ENCODE measurements at places on chromosomes 7 and 10.

- no peak for DNase-seq
These were observed 18.7 kb downstream of the TACR2 start for GRCh38 chr10:69397972-69398371.

GRCh38 chr7:1973321-1974251 is 259.2 kb downstream of the MAD1L1 start:
- DNase-seq: no peak

DNA sequence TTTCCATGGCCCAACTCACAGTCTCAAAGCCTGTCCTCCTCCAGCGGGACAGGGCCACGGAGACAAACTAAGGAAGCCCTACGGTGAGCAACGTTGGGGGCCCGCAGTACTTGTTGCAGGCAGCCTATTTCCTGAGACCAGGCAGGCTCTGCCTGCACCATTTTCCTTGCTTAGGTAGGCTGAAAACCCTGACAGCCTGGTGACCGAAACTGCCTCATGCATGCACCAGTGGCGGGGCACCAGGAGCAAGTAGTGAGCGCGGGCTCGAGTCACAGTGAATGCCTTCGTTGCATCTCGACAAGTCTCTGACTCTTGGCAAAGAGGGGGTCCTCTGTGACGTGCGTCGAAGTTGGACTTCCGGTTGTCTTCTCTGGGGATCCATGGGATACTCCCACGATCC is 23.3 kb upstream of the ZNF273 start:
- DNase-seq: no peak

DNA sequence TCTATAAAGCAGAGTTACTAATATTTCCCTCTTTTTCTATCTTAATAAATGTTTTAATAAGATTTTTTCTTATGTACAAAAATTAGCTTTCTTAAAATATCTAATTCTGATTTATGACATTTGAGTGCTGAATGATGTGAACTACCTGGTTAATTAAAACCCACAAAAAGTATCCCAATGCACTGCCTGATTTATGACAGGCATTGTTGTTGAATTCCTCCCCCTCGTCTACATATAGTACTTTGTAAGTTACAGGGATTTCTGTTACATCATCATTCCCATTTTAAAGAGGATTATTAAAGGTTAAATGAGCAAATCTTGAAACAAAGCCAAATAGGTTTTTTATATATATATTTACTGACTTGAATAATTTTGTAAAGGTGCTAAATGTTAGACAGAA is 91.1 kb downstream of the NRBF2 start:
- DNase-seq: no peak

- no peak for DNase-seq
These were observed 4.8 kb downstream of the KLF6 start for GRCh38 chr10:3780021-3780770.

GRCh38 chr7:47349401-47349800 is 232.5 kb downstream of the TNS3 start:
- no peak for DNase-seq

- no peak for DNase-seq
These were observed 331.1 kb downstream of the SEMA3D start for GRCh38 chr7:84855758-84856157.

DNA sequence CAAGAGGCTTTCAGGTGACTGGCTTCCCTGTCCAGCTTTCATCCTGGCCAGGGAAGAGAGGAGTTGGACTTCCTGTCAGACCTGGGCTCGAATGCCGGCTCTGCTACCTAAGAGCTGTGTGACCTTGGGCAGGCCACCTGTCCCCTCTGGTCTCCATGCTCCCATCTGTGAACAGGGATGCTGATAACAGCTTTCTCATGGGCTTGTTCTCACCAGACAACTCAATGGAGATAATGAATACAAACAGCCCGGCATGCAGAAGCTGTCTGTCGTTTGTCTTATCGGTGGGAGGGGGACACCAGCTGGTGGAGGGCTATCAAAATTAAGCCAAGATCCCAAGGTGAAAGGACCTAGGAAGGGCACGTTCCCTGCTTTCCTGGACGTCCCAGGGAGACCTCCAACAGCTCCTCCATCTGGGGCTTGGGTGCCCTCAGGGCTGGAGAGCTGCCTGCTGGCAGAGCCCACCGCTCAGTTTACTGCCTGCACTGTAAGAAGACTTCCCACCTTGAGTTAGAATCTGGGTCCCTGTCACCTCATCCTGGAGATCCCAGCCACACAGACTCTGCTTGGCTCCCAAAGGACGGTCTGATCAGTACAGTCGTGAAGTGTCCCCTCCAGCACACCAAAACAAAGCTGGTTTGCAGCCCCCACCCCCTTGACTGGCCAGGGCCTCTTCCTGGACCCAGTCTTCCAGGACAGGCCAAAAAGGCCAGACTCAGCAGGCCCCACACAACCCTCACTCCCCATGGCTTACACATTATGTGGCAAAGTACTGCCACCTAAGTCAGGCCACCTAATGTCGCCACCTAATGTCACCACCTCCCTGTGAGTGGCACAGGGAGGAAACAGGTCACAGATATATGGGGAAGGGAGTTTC is 40.9 kb downstream of the PPIF start:
- DNase-seq: no peak

DNA sequence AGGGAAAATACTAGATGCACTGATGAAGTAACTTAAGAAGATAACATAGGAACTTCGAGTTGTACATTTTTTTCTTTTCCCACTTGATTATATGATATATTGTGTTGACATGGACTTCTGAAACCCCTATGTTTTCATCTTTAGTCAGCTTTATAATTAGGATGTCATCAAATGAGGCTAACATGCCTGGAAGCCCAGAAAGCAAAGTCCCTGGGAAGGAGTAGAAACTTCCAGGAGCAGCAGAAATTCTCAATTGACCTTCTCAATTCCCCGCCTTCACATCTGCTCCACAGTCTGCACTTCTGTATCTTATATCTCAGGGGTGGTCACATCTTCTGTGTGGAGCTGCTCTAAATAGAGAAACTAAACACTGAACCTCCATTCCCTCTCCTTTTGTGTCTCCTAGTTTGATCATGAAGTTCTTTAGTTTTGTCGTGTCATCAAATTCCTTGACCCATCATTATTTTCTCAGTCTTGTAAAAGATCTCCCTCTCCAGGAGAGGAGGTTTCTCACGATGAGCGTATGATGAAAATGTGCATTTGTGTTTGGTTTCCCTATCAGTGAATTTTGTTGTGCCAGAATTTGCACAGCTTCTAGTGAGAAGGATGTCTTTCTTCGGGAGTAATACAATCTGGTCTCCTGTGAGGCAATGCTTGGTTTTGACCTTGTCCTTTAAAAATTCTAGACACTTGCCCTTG is 303.3 kb downstream of the SUGCT start:
- DNase-seq: no peak

- DNase-seq: no peak
These were observed 7.2 kb downstream of the TNS3 start for GRCh38 chr7:47574482-47575329.

DNA sequence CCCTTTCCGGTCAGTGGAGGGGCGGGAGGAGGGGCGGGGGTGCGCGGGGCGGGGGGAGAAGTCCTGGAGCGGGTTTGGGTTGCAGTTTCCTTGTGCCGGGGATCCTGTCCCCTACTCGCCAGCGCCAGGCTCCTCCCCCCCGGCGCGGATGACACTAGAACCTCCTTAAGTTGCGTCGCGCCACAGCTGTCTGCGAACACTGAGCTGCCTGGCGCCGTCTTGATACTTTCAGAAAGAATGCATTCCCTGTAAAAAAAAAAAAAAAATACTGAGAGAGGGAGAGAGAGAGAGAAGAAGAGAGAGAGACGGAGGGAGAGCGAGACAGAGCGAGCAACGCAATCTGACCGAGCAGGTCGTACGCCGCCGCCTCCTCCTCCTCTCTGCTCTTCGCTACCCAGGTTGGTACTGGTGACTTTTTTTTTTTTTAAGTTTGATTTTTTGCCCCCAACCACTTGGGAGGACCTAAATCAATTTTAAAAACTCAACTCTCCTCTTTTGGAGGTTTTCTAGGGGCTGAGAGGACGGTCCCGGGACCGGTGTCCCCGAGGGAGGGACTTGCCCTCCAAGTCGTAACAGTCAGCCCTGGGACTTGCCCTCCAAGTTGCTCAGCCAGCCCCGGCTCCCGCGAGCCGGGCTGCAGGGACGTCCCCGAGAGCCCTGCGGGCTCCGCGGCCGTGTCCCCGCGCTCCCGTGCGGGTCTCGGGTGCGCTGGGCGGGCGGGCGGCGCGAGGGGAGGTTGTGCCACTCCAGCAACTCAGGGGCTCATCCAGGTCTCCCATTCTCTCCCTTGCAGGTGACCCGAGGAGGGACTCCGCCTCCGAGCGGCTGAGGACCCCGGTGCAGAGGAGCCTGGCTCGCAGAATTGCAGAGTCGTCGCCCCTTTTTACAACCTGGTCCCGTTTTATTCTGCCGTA is at the start of gene GATA3:
GATA3 (plus strand) TSS at position 195 of the 914 bp plus-strand sequence. CDS start 968 bp downstream, outside the sequence.
- DNase-seq: peak; percentile 59

GRCh38 chr7:147008530-147008929 is 891.9 kb downstream of the CNTNAP2 start:
- no peak for DNase-seq

- DNase-seq: no peak
These were observed 35.0 kb upstream of the ADCYAP1R1 start for GRCh38 chr7:31017032-31017675.

- DNase-seq: no peak
These were observed 631 bp upstream of the PRKRIP1 start for GRCh38 chr7:102395592-102395872.

DNA sequence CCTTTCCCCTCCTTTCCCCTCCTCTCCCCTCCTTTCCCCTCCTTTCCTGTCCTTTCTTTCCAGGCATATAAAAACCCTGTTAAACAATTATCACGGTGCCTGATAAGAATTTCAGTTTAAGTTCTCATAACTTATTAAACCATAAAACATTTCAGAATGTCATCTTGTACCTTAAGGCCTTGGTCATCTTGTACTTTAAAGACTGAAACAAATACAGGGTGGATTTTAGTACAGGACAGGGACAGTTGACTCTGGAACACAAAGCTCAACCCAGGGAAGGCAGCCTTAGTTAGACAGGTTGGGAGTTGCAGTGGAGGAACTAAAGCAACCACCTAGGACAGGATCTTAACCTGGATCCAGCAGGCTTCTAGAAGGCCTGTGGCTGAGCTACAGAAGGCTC is 1.2 kb downstream of the AGR3 start:
- no peak for DNase-seq

DNA sequence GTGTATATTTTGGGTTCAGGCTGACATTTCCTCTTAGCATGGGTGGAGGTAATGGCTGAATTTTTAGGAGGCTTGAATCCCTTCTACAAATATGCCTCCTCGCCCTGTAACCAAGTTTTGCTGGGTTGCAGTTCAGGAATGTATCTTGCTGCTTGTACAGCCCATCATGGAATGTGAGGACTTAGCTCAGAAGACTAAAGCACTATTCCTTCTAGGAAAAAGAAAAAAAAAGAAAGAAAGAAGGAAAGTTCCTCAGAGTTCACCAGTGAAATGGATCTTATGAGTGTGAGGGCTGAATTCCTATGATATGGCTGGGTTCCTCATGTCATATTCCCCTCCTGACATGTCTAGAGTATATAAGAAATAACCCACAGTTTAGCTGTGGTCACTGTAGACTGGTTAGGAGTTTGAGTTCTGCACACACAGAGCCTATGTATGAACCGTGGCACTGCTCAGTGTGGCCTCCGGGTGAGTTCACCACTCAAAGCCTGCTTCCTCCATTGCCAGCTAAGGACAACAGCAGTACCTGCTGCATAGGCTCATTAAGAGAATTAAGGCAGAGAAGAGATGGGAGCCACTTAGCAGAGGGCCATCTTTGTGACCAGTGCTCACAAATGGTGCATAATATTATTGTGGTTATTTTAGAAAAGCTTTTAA is 114.0 kb downstream of the TACC2 start:
- DNase-seq: no peak

GRCh38 chr10:12469345-12469744 is 120.0 kb downstream of the CAMK1D start:
- no peak for DNase-seq

DNA sequence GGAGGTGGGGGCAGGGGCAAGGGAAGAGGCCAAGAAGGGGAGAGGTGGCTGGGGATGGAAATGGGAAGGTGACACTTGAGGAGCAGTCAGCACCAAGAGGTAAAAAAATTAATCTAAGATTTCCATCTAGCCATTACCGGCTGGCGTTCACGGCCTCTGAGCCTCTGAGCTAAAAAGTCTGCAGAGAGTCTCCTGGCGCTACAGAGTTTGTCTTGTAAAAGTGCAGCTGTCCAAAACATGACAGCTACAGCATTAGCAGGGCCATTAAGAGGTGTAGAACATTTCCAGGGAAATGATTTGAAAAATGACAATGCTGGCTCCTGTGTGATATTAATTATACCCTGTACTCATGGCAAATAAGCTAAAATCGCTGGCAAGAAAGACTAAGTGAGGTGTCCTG is 167.6 kb downstream of the LRMDA start:
- DNase-seq: no peak

Data from stimulated activated CD4-positive, alpha-beta T cell treated with anti-CD3 and anti-CD28 coated beads, Interleukin-1b, Interleukin-23, amount 100 ng/mL, for 1 hour (primary cell).